Epithelial cell of proximal tubule (primary cell): ENCODE measurements at places on chromosomes 13 and 19. TPM values are rescaled to one million over a fixed set of nuclear protein-coding genes. Genes with fewer than 3 reads are reported as not detected.

LSR gene
- total RNA-seq = 97.1 and 106 TPM in 2 replicates

TNFRSF19 gene
- 7.3 and 8.4 TPM in 2 replicates for total RNA-seq

ADGRE3 gene
- not detected in 2 replicates for total RNA-seq

DNA sequence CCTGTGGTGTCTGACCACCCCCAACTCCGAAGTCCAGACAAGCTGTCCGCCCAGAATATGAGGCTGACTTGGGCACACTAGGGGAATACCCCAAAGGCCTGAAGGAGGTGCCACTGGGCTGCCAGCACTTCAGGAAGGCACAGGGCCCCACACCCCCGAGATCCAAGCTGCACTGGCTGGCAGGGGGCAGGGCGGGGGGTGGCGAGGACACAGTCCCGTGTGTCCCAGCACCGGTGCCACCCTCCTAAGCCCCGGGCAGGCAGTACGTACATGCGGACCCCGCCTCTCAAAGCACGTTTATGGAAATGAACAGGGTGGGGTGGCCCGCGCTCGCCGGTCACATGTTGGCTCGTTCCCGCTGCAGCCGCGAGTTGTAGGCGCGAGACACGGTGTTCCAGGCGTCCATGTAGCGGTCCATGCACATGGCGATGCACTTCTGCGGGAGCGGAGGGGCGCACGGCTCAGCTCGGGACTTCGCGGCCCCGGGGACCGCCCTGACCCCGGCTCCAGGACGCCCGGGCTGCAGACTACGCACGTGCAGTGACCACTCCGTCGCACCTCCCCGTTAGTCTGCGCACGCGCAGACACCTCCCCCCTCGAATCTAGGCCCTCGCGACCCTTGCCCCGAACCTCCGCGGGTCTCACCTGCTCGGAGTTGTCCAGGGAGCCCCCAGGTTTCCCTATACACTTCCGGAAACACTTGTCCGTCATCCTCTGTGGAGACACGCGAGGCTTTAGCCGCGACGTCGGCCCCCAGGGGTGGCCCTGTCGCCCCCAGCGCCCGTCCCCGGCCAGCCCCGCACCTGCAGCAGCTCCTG is 566 bp downstream of the TIMM13 start:
- DNase-seq = no peak
